Left ventricle myocardium inferior (tissue), 1 donor: ENCODE measurements at places on chromosomes 7 and 10.

DNA sequence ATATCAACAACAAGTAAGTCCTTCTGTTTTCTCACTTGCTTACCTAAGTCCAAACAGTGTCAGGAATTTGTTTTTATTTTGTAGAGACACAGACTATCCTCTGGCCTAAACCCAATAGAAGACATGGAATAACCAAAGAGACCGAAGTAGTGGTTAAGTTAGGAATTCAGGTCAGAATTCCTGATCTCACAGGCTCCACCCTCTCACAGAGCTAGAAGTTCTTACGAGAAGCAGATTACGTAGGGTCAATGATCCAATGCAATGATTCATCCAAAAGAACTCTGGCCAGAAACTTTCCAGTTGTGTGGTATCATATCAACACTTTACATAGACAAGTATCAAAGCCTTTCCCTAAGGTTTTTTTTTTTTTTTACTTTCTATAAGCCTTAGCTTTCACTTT, 73.8 kb downstream of the IQUB start:
- no peak for DNase-seq
- H3K27me3 ChIP-seq, result no peaks in the 10 kb centered on the region
- no peaks in the 10 kb centered on the region for H3K4me1 ChIP-seq

DNA sequence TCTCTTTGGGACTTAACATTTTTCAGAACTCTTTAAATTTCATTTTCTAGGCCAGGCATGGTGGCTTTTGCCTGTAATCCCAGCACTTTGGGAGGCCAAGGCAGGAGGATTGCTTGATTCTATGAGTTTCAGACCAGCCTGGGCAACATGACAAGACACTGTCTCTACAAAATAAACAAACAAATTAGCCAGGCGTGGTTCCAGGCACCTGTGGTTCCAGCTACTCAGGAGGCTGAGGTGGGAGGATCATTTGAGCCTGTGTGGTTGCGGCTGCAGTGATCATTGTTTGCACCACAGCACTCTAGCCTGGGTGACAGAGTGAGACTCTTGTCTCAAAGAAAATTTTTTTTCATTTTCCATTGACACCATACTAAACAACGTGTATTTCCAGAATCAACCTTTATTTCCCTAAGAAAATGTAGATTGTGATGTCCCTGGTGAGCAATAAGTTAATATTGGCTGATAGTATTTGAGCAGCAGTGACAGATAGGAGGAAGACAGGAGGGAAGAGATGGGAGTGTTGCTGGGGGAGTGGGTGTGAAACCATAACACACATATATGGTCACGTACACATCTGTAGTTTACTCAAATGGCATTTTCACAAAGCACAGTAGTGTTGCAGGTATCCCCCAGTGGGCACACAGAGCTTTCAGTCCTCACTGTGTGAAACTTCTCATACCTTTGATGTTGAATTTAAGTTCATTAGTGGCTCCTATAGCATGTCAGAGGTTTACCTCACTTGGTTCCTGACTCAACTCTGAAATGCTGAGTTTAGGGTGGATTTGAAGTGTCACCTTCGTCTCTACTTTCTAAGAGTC, 205.6 kb downstream of the AUTS2 start:
- H3K4me3 ChIP-seq, result no peak overlapping the region
- H3K4me1 ChIP-seq, result peaks cover 33% of the 10 kb centered on the region
- H3K27ac ChIP-seq, result no peak overlapping the region
- no peaks in the 10 kb centered on the region for H3K27me3 ChIP-seq

DNA sequence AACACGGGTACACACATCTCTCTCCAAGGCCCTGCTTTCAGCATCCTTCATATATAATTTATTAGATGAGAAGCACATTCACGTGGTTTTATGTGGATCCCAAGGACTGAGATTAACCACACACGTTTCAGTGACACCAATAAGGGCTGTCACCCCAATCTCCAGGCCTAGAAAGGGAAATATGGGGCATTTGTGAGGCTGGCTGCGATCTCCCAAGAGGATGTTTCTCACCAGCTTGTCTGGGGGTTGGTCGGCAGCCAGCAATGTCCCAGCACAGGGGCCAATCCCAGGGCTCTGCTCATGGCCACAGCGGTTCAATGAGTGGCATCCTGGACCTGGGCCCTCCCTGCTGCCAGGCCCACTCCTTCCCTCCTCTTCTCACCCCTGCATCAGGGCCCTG, 115.5 kb downstream of the ITIH5 start:
- no peak overlapping the region for H3K4me3 ChIP-seq
- no peak for DNase-seq
- peak overlapping the region; percentile 72 for H3K27ac ChIP-seq
- peaks cover 4% of the 10 kb centered on the region for H3K27me3 ChIP-seq

DNA sequence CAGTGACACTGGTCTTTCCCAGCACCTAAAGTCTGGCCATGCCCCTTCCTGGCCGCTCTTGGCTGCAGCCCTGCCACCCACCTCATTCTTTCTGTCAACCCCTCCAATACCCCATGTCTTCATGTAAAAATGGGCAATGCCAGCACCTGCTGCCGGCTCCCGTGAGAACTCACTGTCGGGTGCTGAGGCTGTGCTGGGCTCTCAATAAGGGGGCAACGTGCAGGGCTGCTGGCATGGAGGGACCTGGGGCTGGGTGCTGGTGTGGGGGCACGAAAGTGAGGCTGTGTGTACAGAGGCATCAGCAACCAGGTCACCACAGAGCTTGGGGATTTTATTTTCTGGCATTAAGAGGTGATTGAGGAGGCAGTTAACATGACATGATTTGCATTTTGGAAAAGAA, 65.3 kb downstream of the ALOX5 start:
- no peak for DNase-seq
- H3K27me3 ChIP-seq, result peaks cover 18% of the 10 kb centered on the region
- H3K36me3 ChIP-seq, result no peaks in the 10 kb centered on the region
- H3K27ac ChIP-seq, result no peak overlapping the region
- H3K4me3 ChIP-seq, result no peak overlapping the region
- H3K4me1 ChIP-seq, result no peaks in the 10 kb centered on the region
